Tibial nerve (tissue), 4 donors: ENCODE measurements at places on chromosomes 13 and 19. TPM values are rescaled to one million over a fixed set of nuclear protein-coding genes. Genes with fewer than 3 reads are reported as not detected.

NHLRC3 gene
- 19.2 TPM for total RNA-seq

TPT1 gene
- 1,952 TPM for total RNA-seq

ZNF667 gene
- 3.6 TPM for total RNA-seq

ZNF66 gene
- total RNA-seq: 4.1 TPM

SLC25A15 gene
- 5.7 TPM for total RNA-seq

COQ8B gene
- total RNA-seq: 86.1 TPM

GJA3 gene
- under 0.01 TPM for total RNA-seq

ZNF154 gene
- 0.21 TPM for total RNA-seq

C13orf42 gene
- total RNA-seq: not detected

ZNF507 gene
- 35.7 TPM for total RNA-seq

PNMA8B gene
- 4.2 TPM for total RNA-seq

ZNF426 gene
- total RNA-seq: 10.5 TPM

PROZ gene
- not detected for total RNA-seq

GRK1 gene
- not detected for total RNA-seq

BRCA2 gene
- 5.4 TPM for total RNA-seq

SKA3 gene
- 0.30 TPM for total RNA-seq

ERICH6B gene
- total RNA-seq: not detected

UNC13A gene
- total RNA-seq: 0.78 TPM

ZNF541 gene
- total RNA-seq: 0.66 TPM

PLVAP gene
- total RNA-seq: 69.7 TPM

CNN1 gene
- 21.3 TPM for total RNA-seq

ZNF714 gene
- 4.6 TPM for total RNA-seq

KLK14 gene
- not detected for total RNA-seq

ZNF8 gene
- total RNA-seq: 9.2 TPM

ERICH4 gene
- total RNA-seq: not detected

ZNF728 gene
- 0.59 TPM for total RNA-seq

SRRM5 gene
- 0.84 TPM for total RNA-seq

CERS1 gene
- 12.8 TPM for total RNA-seq

PINLYP gene
- total RNA-seq: 20.8 TPM

ZNF560 gene
- total RNA-seq: not detected

SULT2A1 gene
- total RNA-seq: not detected

CD79A gene
- total RNA-seq: not detected

LILRA1 gene
- total RNA-seq: 3.5 TPM

SEMA6B gene
- total RNA-seq: 1.5 TPM

C13orf46 gene
- total RNA-seq: 4.6 TPM
